ENCODE measurements at places on chromosomes 1 and 21. TPM values are rescaled to one million over a fixed set of nuclear protein-coding genes. Genes with fewer than 3 reads are reported as not detected.

The KCNJ15 gene
- total RNA-seq, result 2.1 TPM

- H3K4me3 ChIP-seq, result no peak overlapping the region
- no peaks in the 10 kb centered on the region for H3K4me1 ChIP-seq
- DNase-seq, result no peak
- H3K27me3 ChIP-seq, result no peaks in the 10 kb centered on the region
These were observed 75.7 kb upstream of the NRIP1 start for GRCh38 chr21:15140321-15141019.

DNA sequence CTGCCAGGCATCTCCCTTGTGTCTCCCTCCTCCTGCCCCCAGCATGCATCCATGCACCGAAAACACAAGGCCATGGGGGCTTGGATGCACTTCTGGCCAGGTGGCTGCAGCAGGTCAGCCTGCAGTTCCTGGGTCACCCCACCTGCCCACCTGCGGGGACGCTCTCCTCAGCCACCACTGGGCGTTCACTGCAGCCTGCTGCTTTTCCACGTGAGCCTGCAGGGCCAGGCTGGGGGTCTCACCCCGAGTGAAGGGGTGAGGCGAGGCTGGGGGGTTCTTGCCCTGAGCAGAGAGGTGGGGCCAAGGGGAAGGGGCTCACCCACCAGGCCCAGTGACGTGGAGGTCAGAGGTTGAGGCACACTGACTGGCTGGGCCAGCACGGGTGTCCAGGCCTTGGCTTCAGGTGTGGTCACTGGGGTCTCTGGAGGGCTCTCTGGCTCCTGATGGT, 64.6 kb downstream of the WNT9A start:
- no peak for DNase-seq
- H3K4me1 ChIP-seq, result no peaks in the 10 kb centered on the region
- H3K4me3 ChIP-seq, result no peak overlapping the region
- H3K27ac ChIP-seq, result no peak overlapping the region

DNA sequence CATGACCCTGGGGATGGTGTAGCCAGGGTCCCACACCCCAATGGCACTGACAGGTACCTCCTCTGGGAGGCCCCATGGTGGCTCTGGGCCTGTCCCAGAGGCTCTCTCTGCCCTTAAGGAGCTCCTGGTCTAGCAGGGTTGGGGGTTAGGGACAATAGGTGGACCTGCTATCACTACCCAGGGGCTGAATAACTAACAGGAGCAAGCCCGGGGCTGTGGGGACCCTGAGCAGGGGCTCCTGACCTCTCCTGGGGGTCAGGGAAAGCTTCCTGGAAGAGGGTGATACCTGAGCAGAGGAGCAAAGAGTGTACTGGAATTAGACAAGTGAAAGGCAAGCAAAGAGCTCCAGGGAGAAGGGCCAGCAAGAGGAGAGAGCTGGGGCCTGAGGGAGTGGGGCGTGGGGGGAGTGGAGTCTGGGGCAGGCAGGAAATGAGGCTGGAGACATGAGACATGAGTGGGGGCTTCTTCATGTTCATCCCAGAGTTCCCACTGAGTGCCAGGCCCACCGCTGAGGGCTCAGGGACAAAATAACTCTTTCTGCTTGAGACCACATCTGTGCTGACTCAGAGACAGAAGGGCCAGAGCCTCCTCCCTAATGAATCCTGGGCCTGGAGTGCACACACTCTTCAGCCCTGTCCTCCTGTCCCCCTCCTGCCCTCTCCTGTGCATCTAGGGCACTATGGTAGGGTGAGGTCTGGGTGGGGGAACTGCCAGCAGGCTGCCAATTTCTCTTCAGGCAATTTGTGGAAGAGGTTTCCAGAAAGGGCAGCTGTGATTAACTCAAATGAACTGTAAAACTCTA, 517.6 kb downstream of the PTPRU start:
- H3K36me3 ChIP-seq, result no peaks in the 10 kb centered on the region
- no peak overlapping the region for H3K4me3 ChIP-seq
- peak; percentile 3 for DNase-seq
- H3K27ac ChIP-seq, result no peak overlapping the region
- no peaks in the 10 kb centered on the region for H3K27me3 ChIP-seq

The TSPAN1 gene
- not detected for total RNA-seq

DNA sequence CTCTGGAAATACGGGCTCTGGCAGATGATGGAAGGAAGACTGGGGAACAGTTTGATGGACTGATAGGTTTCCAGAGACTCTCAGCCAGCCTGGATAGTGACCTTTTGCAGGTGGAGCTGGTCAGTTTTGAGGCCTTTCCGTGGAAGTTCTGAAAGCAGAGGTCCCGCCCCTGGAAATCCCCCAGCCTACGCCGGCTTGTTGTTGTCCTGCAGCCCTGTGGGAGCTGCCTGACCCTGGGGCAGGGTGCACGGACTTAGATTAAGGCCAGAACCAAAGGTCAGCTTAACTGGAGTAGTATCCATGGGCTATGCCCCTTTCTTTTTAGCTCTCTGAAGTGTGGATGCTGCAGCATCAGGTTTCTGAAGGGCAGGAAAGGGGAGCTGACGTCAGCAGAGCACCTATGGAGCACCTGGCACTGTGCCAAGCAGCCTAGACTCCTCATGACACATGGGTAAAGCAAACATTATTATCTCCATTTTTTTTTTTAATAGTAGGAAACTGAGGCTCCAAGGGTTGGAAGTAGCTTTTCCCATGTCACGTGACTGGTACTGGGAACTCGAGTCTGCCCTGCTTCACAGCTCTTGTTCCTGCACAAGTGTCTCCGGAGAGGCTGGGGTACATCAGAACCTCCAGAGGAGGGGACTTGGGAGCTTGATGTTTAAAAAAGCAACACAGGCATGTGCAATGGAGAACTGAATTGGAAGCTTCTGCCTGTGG, 38.5 kb downstream of the IER5 start:
- 0 out of 2 replicates have a peak, but pooled peaks cover 3% of the 10 kb centered on the region for H3K4me1 ChIP-seq
- no peaks in the 10 kb centered on the region for H3K36me3 ChIP-seq
- no peaks in the 10 kb centered on the region for H3K27me3 ChIP-seq
- no peak overlapping the region for H3K27ac ChIP-seq
- H3K4me3 ChIP-seq, result no peak overlapping the region

GRCh38 chr1:215114154-215114933, 31.8 kb downstream of the KCNK2 start:
- peaks cover 6% of the 10 kb centered on the region for H3K36me3 ChIP-seq
- peaks cover 59% of the 10 kb centered on the region for H3K4me1 ChIP-seq
- H3K4me3 ChIP-seq, result peak overlapping the region; percentile 35
- H3K27me3 ChIP-seq, result no peaks in the 10 kb centered on the region
- DNase-seq, result peak; percentile 87

DNA sequence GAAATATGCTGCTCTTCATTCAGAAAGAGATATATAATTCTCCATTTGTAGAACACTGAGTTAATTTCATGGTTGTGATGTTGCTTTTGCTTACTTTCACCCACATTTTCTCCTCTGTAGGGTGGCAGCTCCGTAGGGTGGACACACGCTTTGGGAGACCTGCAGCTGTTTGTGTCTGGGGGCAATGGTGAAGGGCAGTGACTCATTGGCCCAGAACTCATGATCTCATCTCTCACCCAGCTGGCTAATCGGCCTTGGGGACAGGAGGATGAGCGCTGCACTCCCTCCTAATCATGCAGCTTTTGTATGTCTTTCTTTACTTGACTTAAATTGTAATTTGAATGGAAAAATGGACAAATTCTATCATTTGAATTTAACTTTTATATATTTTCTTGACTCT, 9.6 kb downstream of the DISC1 start:
- H3K4me3 ChIP-seq, result no peak overlapping the region
- no peaks in the 10 kb centered on the region for H3K36me3 ChIP-seq
- peak; percentile 73 for DNase-seq
- no peak overlapping the region for H3K27ac ChIP-seq

The MRPS21 gene
- total RNA-seq, result 37.9 TPM

The RCSD1 gene
- not detected for total RNA-seq

GRCh38 chr1:6775261-6776043, 9.8 kb upstream of the CAMTA1 start:
- peaks cover 21% of the 10 kb centered on the region for H3K4me1 ChIP-seq
- H3K27ac ChIP-seq, result no peak overlapping the region
- DNase-seq, result no peak
- no peaks in the 10 kb centered on the region for H3K27me3 ChIP-seq
- no peak overlapping the region for H3K4me3 ChIP-seq

GRCh38 chr1:225881081-225881958, 860 bp downstream of the TMEM63A start:
- peak; percentile 65 for DNase-seq
- no peaks in the 10 kb centered on the region for H3K36me3 ChIP-seq
- peak overlapping the region; percentile 89 for H3K4me3 ChIP-seq
- no peaks in the 10 kb centered on the region for H3K27me3 ChIP-seq
- peaks cover 14% of the 10 kb centered on the region for H3K4me1 ChIP-seq
- peak overlapping the region; percentile 41 for H3K27ac ChIP-seq

DNA sequence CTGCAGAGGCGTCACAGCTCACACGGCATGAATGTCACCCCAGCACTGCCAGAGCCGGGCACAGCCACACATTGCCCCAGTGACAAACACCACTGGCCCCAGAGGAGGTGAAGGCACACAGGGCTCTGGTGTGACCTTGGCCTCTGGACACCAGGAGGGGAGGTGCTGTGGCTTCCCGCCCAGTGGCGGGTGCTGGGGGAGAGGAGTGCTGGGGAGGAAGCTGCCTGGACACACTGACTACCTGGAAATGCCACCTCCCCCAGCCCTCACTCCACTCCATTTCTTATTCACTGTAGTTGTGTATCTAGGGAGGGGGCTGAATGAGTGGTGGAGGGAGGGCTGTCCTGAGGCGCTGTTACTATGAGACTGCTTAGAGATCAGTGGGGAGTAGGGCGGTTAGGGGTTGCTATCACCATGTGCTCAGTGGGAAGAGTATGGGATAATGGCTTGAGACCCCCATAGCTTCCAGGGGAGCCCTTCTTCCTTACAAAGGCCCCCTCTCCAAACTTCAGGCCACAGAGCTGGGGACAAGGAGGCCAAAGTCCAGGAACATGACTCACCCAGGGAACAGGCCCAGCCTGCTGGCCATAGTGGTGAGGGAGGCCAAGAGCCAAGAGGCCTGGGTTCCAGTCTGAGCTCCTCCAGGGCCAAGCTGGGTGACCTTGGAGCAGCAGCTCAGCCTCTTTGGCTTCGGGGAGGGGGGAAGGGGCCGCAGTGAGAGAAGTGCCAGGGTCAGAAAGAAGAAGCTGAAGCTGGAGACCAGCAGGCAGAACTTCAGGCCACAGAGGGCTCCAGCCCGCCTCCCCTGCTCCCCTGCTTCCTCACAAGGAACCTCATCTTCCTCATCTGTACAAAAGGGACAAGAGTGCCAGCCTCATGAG, 40.1 kb downstream of the AHDC1 start:
- H3K36me3 ChIP-seq, result no peaks in the 10 kb centered on the region
- H3K4me1 ChIP-seq, result peaks cover 42% of the 10 kb centered on the region
- no peaks in the 10 kb centered on the region for H3K27me3 ChIP-seq
- H3K4me3 ChIP-seq, result no peak overlapping the region
- peak; percentile 78 for DNase-seq
- H3K27ac ChIP-seq, result peak overlapping the region; percentile 26

DNA sequence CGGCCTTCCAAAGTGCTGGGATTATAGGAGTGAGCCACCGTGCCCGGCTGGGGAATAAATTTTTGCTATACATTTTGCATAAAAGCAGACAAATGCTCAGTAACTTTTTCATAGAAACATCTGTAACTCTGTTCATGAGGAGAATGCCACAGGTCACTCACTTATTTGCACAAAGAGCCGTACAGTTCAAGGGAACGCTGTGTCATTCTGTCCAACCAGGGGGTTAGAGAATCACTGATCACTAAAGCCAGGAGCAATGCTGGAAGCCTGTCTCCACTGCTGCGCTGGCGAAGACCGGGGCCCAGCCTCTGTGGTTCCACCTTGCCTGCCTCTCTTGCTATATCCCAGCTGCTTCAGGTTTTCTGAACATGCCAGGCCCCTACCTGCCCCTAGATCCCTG, 58.3 kb downstream of the RUNX1 start:
- peaks cover 48% of the 10 kb centered on the region for H3K4me1 ChIP-seq
- H3K36me3 ChIP-seq, result no peaks in the 10 kb centered on the region
- no peak for DNase-seq

The GRHL3 gene
- total RNA-seq, result not detected

- DNase-seq, result no peak
- H3K27ac ChIP-seq, result no peak overlapping the region
- H3K4me1 ChIP-seq, result no peaks in the 10 kb centered on the region
- H3K36me3 ChIP-seq, result peaks cover 3% of the 10 kb centered on the region
These were observed 165.0 kb downstream of the PLXNA2 start for GRCh38 chr1:208079161-208079560.

- H3K36me3 ChIP-seq, result no peaks in the 10 kb centered on the region
- H3K27me3 ChIP-seq, result no peaks in the 10 kb centered on the region
- peak within 1 kb of the TSS; percentile 98 for H3K4me3 ChIP-seq
- 0 out of 2 replicates have a peak, but pooled peaks cover 11% of the 10 kb centered on the region for H3K4me1 ChIP-seq
These were observed at the start of gene ZNF684 for GRCh38 chr1:40531381-40532061. Gene ZNF684, plus strand, starts transcription at chr1:40531637. Its CDS starts 1,530 bp downstream, at chr1:40533167.

DNA sequence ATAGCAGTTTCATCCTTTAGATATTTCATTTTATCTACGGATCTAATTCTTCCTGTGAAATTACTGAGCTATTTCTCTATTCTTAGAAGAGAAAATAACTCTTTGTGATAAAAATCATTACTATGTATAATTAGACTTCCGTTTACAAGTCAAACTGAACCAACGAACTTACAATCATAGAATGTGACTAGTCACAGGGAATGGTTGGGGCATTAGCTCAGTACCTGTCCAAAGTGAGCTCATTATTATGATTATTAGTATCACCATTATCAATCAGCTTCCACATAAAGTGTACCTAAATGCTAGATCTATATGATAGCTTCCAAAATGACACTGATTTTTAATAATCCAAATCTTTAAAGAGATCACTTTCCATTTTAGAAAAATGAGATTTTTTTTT, 12.5 kb downstream of the AMY2B start:
- H3K36me3 ChIP-seq, result no peaks in the 10 kb centered on the region
- no peak overlapping the region for H3K4me3 ChIP-seq
- no peaks in the 10 kb centered on the region for H3K27me3 ChIP-seq
- H3K27ac ChIP-seq, result no peak overlapping the region
- DNase-seq, result no peak

GRCh38 chr1:107252271-107252670, 111.4 kb downstream of the NTNG1 start:
- no peaks in the 10 kb centered on the region for H3K27me3 ChIP-seq
- DNase-seq, result no peak
- H3K27ac ChIP-seq, result no peak overlapping the region
- no peaks in the 10 kb centered on the region for H3K36me3 ChIP-seq
- no peak overlapping the region for H3K4me3 ChIP-seq
- no peaks in the 10 kb centered on the region for H3K4me1 ChIP-seq

DNA sequence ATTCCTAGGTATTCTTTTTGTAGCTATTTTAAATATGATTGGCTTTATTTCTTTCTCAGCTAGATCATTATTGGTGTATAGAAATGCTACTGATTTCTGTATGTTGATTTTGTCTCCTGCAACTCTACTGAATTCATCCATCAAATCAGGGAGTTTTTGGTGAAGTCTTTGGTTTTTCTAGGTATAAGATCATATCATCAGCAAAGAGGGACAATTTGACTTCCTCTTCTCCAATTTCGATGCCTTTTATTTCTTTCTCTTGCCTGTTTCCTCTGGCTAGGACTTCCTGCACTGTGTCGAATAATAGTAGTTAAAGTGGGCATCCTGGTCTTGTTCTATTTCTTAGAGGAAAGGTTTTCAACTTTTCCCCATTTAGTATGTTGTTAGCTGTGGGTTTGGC, 27.5 kb upstream of the PRKACB start:
- H3K4me1 ChIP-seq, result 0 out of 2 replicates have a peak, but pooled peaks cover 8% of the 10 kb centered on the region
- H3K27me3 ChIP-seq, result no peaks in the 10 kb centered on the region

Data from GM23248 (cell line).